ENCODE measurements at places on chromosomes 16 and 17. TPM values are rescaled to one million over a fixed set of nuclear protein-coding genes. Genes with fewer than 3 reads are reported as not detected.

HCRT gene
- total RNA-seq: not detected

TMEM92 gene
- 0.21 TPM for total RNA-seq

CCR7 gene
- 166 TPM for total RNA-seq

MYH8 gene
- not detected for total RNA-seq

CES3 gene
- 7.3 TPM for total RNA-seq

SEPTIN12 gene
- total RNA-seq: not detected

- DNase-seq: no peak
Observed at GRCh38 chr17:42920922-42921321, 20.3 kb downstream of the G6PC1 start.

GRCh38 chr17:35900708-35901480, 20.7 kb upstream of the CCL5 start:
- no peak for DNase-seq

DNA sequence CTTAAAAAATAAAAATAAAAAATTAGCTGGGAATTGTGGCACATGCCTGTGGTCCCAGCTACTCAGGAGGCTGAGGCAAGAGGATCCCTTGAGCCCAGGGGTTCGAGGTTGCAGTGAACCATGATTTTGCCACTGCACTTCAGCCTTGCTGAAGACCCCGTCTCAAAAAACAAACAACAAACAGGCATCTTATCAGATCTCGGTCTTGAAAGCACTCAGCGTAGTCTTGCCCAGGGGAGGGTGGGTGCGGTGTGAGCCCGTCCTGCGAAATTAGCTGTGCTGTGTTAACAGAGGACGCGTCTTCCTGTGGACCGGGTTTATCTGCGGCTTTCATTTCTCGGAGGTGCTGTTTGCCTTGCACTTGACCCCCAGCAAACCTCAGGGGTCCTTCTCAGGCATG, 5.4 kb downstream of the GAA start:
- DNase-seq: no peak

- DNase-seq: no peak
Observed at GRCh38 chr17:79952265-79952877, 83.3 kb downstream of the TBC1D16 start.

DNA sequence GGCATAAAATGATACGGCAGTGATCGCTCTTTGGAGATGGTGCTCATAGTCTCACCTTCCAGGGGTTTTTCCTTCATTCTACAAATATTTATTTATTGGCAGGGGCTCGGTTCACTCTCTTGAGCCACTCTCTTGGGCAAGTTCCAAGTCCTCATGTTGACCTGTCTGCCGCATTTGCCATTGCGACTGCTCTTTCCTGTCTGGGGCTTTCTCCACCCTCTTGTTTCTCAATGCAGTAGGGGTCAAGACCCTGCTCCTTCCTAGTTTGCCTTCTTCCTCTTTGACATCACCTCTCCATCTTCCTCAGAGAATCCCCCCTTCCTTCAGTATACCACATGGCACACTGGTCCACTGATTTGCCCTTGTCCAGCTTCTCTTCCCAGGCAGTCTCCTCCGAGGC, 21.9 kb upstream of the LRRC75A start:
- no peak for DNase-seq

- DNase-seq: no peak
Observed at GRCh38 chr16:49856672-49857330, 889 bp upstream of the ZNF423 start.

DNA sequence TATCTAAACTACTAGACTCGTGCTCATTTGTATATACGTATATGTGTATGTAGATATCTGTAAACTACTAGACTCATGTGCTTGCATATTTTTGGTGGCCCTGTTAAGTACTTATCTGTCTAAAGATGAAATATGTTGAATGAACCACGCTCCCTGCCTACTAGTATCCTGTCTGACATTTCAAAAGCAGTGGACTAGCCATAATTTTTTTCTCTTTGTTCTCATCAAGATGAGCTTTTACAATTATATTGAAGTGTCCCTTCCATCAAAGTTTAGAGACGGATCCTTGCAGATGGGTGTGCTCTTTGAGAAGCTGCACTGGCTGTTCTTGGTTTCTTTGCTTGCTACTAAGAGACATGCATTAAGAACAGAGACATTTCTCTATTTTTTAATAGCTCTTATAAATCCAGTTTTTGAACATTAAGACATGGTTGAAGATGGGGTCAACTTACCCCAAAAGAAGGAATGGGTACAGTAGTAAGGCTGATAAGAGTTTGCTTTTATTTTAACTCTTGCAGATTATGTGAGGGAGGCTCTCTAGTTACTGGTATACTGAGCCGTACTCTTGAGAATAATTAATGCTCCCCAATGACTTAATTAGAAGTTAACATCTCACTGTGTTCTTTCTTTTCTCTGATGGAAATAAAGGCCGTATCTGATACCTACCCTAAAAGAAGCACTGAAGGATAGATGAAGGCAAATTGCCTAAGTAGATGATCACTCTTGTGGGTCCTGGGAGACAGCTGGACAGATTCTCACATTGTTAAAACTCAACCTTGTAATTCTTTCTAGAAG, 3.4 kb downstream of the CNTNAP4 start:
- DNase-seq: no peak

DNA sequence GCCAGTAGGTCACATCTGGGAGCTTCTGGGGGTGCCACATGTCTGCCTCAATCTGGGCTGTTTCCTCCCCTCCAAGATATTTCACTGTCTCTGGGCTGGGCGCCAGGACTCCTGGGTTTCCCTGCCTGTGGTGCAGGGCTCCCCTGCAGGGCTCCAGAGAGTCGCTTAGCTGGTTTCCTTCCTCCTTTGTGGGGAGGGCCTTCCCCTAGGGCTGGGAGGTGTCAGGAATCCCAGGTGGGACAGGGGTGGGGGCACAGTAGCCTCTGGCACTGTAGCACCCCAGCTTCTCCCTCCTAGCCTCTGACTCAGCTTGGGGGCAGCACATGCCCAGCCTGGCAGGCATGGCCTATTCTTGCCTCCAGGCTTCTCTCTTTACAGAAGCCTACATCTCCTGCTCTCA, 2.6 kb downstream of the RARA start:
- DNase-seq: no peak

- DNase-seq: no peak
Observed at GRCh38 chr17:30091121-30091670, 25.4 kb upstream of the NSRP1 start.

- DNase-seq: no peak
Observed at GRCh38 chr17:21505819-21506815, 130.0 kb downstream of the KCNJ12 start.

DNA sequence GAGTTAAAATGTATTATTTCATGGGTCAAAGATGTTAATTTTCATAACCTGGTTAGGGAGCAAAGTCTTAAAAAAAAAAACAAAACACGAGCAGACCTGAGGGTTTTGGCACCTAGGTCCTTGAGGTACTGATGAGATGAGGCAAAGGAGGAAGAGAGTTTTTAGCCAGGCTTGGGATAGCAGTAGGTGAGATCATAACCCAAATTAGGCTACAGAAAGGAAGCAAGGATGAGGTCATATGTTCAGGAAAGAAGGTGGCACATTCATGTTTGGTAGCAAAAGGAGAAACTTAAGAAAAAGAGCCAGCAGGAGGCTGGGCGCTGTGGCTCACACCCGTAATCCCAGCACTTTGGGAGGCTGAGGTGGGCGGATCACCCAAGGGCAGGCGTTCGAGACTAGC, 2.8 kb downstream of the ATXN1L start:
- DNase-seq: no peak

GRCh38 chr17:54662978-54663876, 237.4 kb upstream of the TOM1L1 start:
- DNase-seq: no peak

DNA sequence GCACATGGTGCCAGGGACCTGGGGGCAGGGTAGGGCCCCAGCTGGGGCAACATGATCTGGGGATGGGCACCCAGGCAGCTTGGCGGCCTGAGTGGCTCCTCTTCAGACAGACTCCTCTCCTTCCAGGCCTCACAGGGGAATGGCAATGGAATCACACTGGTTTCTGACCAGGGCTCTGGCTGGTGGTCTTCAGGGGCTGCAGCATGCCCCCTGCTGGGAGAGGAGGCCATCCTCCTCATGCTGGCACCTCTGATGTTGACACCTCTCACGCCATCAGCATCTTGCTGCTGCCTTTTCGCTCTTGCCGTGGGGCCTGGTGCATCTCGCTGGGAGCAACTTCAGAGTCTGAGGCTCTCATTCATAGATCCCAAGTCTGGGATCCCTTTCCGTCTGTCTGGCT, 11.2 kb upstream of the GFOD2 start:
- no peak for DNase-seq

- DNase-seq: no peak
Observed at GRCh38 chr17:31415004-31415454, 23.6 kb downstream of the RAB11FIP4 start.

GRCh38 chr17:8038954-8039610, at the start of gene ALOX15B:
ALOX15B (plus strand) TSS chr17:8039059; CDS start chr17:8039156, 97 bp downstream.
- DNase-seq: no peak

- DNase-seq: no peak
Observed at GRCh38 chr16:9192746-9193145, 101.3 kb downstream of the HAPSTR1 start.

All from activated T-helper 1 cell treated with anti-CD3 and anti-CD28 coated beads, Interleukin-12 subunit alpha, Interleukin-12 subunit beta, Interleukin-2, Interleukin-4 antibody, amounts not matched to agents 30 ng/mL and 10 ng/mL and 1 ng/mL, durations not matched to agents 14 hours and 24 hours and 36 hours (primary cell).